Activated effector memory CD4-positive, alpha-beta T cell treated with anti-CD3 and anti-CD28 coated beads, Interleukin-2, amount 50 U/mL, for 16 hours (primary cell): ENCODE measurements at places on chromosomes 12 and 14.

- no peak for DNase-seq
Observed at GRCh38 chr12:16766736-16767135, 160.8 kb upstream of the LMO3 start.

DNA sequence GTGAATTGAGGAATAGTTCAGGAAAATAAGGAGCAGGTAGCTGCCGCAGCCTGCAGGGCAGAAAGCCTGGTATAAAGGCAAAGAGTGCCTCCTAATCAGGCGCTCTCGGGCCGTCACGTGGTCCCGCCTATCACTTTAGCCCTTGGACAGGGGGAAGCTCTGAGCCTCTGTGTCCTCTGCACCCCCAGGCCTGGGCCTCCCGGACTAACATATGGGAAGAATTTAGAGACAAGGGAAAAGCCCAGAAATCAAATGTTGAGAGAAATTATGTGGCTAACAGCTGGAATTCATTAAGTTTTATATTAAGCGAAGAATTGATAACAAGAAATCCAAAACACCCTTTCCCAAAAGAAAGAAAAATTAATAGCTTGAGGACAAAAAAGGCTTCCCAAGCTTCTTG is 417.7 kb downstream of the ATP23 start:
- DNase-seq, result no peak

- no peak for DNase-seq
Observed at GRCh38 chr12:99054601-99055128, 409.6 kb downstream of the APAF1 start.

GRCh38 chr12:57124261-57124877 is 3.9 kb upstream of the LRP1 start:
- peak; percentile 89 for DNase-seq

- DNase-seq, result no peak
Observed at GRCh38 chr12:106673141-106673540, 90.3 kb downstream of the RFX4 start.

DNA sequence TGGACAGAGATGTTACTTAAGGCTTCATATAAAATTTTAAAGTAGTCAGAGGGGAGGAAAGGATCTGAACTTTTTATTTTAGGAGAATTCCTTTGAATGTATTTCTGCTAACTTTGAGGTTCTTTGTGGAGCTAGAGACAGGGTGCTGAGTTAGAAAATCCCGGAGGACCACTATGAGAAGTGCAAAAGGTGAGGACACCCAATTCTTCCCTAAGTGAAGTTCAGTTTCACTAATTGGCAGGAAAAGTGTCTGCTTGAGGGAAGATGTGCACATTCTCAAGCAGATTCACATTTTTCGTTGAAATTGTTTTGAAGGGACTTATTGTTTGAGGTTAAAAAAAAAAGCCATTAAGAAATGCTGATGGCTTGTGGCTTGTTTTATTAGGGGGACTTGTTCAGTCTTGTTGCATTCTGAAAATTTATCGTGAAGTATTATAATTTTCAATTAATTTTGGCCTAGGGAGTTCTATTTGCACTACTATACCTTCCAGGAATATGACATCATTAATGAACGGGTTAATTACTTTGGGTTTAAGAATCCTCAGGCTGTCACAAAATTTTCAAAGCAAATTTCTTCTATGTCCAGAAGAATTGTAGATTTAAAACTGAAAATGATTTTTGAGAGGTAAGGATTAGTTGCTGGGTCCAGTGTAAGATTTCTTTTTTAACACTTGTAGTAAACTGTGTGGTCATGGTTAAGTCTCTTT is 1.8 kb downstream of the PCNX1 start:
- no peak for DNase-seq

DNA sequence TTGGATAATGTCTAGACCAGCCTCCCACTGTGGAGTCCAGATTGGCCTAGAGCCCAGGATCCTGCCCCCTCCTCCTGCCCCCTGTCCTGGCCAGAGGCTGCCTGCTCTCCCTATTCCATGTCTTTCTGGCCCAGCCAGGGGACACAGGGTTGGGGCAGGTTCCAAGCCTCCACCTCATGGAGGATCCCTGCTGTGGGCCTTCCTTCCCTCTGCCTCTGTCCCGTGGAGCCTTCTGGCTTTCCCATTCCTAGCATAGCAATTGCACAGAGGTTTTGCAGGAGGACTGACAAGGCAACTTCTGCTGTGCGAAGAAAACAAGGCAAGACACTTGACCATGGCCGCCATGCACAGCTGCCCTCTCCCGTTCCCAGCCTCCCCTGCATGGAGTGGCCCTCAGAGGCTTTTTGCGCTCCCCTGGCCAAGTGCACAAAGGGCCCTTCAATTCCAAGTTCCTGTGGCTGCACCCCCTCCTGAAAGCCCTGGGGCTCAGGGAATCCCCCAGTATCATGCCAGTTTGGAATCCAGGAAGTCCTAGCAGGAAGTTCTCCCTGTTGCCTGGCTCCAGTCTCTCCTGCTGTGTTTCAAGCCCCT is 42.1 kb downstream of the KRT80 start:
- DNase-seq, result no peak

GRCh38 chr14:102591372-102591943 is 991 bp upstream of the RCOR1 start:
- DNase-seq, result peak; percentile 75

DNA sequence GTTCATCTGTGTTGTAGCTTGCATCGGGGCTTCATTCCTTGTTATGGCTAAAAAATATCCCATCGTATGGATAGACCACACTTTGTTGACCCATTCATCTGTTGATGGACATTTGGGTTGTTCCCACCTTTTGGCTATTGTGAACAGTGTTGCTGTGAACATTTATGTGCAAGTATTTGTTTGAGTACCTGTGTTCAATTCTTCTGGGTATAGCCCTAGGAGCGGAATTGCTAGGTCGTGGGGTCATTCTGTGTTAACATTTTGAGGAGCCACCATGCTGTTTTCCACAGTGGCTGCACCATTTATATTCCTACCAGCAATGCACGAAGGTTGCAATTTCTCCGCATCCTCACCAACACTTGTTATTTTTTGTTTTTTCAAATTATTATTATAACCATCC is 23.0 kb upstream of the NCOR2 start:
- no peak for DNase-seq

- no peak for DNase-seq
Observed at GRCh38 chr12:124371366-124371765, 76.5 kb downstream of the RFLNA start.

GRCh38 chr14:49584058-49584457 is 2.1 kb downstream of the RPS29 start:
- no peak for DNase-seq

DNA sequence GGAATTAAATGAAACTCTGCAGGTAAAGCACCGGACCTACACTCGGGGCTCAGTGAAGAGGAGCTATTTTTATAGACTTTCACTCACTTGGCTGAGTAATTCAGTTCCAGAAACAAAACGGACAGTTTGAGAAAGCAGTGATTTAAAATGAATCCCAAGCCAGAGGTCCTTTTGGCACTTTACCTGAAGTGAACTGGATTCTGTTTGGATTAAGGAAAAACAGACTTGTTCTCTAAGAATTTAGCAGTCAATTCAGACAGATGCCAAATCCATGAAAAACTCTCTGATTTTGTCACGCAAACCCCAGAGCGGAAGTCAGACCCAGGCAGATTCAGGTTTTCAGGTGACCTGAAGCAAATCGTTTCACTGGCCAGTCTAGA is 4.9 kb upstream of the VASH1 start:
- DNase-seq, result no peak

GRCh38 chr12:75868501-75868900 is 163.1 kb downstream of the PHLDA1 start:
- no peak for DNase-seq

GRCh38 chr14:105844810-105845724 is 318.7 kb downstream of the TMEM121 start:
- peak; percentile 60 for DNase-seq

- no peak for DNase-seq
Observed at GRCh38 chr14:98694541-98694940, 577.5 kb downstream of the BCL11B start.

GRCh38 chr12:26732005-26732908 is 100.7 kb downstream of the ITPR2 start:
- DNase-seq, result no peak

DNA sequence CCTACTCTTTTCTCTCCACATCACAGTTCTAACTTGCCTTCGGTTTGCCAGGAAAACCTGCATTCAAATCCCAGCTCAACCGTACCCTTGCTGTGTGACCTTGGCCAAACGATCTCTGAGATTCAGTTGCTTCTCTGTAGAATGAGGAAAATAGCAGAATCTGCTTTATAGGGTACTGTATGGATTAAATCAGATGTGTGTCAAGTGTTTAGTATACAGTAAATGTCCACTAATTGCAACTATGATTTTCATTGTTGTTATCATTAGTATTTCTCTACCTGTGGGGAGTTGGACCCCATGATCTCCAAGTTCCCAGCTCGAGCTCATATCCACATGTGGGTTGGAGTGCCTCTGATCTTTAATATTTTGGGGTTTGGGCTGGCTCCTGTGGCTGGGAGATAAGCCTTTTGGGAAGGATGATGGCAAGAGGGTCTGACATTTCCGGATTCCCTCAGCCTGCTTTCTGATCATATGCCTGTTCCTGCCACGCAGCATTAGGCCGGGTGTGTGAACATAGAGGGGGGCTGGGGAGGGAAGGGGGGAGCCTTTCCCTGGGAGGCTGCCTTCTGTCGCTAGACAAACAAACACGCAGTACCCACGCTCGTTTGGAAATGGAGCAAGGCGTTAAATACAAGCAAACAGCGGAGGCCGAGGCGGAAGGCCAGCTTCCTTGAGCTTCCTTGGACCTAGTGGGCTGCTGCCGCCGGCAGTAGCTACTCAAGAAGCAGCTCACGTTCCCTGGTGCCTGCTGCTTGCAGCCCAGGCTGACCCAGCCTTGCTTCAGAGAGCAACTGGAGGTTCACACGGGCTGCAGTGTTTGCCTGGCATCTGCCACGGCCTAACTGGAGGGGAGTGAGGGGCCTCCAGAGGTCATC is 213.5 kb upstream of the LHX5 start:
- no peak for DNase-seq

GRCh38 chr12:91326058-91327027 is 143.7 kb upstream of the DCN start:
- peak; percentile 61 for DNase-seq

- DNase-seq, result no peak
Observed at GRCh38 chr14:56715938-56716337, 94.3 kb downstream of the OTX2 start.

DNA sequence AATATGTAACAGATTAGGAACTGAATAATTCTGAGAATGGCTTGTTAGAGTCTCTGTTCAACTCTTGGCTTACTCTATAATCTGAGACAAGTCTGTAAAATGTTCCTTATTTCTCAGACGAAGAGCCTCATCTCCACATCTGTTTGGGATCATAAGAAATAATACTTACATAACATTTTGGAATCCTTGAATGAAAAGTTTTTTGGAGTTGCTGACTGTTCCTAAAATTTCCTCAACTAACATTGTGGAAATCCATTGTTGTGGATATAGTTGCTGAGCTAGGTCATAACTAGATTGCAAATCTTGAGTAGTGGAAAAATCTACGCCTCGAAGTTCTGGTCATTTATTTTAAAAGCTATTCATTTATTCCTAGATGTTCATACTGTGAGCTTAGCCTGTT is 402.9 kb downstream of the ZFP36L1 start:
- no peak for DNase-seq

GRCh38 chr14:81301371-81301770 is 80.6 kb upstream of the GTF2A1 start:
- no peak for DNase-seq

DNA sequence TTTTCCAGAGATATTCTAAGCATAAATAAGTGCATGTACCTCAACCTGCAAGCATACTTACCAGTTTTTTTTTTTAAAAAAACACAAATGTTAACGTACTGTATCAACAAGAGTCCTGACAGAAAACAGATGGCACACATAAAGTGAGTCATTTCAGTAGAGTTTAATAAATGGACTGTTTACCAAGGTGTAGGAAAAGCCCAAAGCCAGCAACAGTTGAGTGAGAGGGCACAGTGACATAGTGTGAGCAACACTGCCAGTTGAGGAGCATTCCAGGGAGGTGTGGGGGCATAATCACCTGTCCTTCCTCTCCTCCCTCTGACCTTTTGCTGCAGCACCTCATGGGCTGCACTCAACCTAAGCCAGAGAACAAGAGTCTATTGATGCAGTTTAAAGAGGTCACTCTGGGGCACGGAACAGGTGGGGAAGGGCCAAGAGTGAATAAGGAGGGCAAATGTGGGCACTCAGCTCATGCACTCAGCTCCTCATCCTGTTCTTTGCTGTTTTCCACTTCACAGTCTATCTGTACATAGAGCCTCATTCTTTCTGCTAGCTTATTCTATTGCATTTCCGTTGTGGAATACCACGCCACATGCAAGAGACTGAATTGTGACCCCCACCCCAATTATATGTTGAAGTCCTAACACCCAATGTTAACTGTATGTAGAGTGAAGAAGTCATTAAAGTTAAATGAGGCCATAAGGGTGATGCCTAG is 29.3 kb downstream of the DHRS2 start:
- no peak for DNase-seq

DNA sequence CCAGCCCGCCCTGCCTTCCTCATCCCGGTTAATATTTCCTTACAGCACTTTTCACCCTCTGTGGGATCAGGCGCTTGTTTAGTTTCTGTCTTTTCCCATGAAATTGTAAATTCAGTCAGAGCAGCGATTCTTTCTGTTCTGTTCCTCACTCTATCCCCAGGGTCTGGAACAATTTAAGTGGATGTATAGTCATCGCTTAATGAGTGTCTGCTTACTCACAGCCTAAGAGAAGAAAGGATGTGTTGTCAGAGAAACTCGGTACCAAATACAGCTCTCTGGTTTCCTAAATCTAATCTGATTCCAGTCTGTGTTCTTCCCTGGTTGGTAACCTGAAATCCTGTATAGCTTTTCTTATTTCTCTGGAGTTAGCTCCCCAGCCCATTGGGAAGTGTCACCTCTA is 44.9 kb downstream of the FOS start:
- no peak for DNase-seq

- no peak for DNase-seq
Observed at GRCh38 chr12:32265456-32265855, 133.9 kb upstream of the FGD4 start.

DNA sequence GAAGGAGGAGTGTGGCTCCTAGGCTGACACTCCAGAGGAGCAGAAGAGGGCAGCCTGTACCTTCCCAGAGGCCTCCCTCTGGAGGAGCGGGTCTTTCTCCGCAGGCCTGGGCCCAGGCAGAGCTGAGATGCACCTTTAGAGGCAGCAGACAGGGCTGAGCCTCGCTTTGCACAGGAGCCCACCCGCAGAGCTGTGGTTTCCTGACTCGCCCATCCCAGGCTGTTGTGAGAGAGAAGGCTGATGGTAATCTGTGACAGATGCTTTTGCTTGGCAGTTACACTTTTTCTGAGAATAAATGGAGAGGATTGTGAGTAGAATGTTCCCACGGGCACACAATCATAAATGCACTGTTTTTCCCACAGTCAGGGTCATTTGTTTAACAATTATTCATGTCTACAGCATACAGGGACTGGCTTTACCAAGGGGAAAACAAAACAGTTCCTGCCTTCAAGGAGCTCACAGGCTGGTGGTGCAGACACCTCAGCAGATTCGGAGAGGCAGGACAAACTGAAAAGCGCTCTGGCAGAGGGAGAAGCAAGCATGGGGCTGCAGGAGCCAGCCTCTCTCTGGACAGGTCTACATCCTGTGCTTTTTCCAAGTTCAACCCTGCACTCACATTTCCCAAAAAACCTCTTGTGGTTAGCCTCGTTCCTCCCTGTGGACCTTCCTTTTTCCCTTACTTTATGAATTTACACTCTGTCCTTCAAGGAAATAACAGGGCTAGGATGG is 13.9 kb downstream of the EVL start:
- peak; percentile 92 for DNase-seq

- DNase-seq, result no peak
Observed at GRCh38 chr12:51635346-51635745, 44.3 kb downstream of the SCN8A start.
